ENCODE measurements at places on chromosomes 16 and 17. TPM values are rescaled to one million over a fixed set of nuclear protein-coding genes. Genes with fewer than 3 reads are reported as not detected.

- no peak for DNase-seq
These were observed 538 bp upstream of the RAPGEFL1 start for GRCh38 chr17:40176754-40177110.

FAM20A gene
- 30.3 TPM for polyA plus RNA-seq

DNA sequence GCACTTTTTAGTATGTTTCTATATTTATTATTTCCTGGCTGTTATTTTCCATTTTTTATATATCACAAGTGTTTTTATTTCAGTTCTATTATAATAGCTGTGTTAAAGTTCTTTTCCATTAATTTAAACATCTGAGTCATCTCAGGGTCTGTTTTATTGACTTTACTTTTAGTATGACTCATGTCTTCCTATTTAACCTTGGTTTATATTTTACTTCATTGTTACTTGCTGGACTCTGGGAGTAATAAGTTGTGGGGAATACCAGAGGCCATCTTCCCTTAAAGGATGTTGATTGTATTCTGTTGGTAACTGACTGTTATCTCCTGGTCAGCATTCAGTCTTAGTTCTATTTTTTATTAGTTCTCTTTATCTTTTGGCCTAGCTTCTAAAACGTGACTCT, 1508.2 kb downstream of the CDH11 start:
- DNase-seq: peak; percentile 25

SSTR5 gene
- 0.87 TPM for polyA plus RNA-seq

ERAL1 gene
- 46.6 TPM for polyA plus RNA-seq

KRT20 gene
- 721 TPM for polyA plus RNA-seq

GRCh38 chr16:568401-569258, 1.1 kb upstream of the PIGQ start:
- no peak for DNase-seq

DNA sequence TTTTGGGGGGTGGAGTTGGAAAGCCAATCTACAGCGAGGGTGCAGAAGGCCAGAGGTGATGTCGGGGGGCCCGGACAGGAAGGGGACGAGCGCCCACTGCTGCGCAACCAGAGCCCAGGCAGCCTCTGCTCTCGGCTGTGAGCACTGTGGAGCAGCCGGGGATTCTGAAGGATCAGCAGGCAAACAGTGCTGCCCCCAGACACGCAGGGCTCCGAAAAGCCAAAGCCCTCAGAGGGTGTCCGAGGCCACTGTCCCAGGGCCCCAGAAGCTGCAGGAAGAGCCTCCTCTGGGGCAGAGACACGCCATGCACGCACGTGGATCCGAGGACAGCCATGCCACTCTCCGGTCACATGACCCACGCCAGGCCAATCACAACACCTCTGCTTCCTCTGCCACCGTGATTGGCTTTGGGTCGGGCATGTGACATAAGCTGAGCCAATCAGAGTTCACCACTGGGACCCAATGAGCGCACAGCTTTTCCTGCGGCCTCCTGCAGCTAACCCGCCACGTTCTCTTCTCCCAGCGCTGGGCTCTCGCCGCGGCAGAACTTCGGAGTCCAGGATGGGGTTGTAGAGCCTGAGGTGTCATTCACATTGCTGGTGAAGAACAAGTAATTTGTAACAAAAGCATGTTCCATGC, 40.7 kb downstream of the ACTG1 start:
- peak; percentile 46 for DNase-seq

TBC1D3I gene
- 0.27 TPM for polyA plus RNA-seq

- DNase-seq: no peak
These were observed 4.5 kb upstream of the FOXL1 start for GRCh38 chr16:86573646-86574508.

- DNase-seq: no peak
These were observed 15.6 kb downstream of the RND2 start for GRCh38 chr17:43040655-43041054.

DNA sequence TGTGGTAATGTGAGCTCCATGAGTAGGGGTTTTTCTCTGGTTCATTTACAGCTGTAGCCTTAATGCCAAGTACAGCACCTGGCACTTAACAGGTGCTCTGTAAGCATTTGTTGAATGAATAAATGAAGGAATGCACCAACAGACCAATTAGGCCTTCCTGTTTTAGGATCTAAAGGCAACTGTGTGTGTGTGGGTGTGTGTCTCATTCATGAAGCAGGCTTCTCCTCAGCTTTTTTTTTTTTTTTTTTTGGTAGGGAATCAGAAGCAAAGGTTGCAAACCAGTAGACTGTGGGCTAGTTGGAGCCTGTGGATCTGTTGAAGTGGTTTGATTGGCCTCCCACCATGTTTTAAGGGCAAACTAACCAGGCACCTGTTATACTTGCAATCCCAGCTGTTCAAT, 48.1 kb downstream of the HS3ST2 start:
- DNase-seq: no peak

DNA sequence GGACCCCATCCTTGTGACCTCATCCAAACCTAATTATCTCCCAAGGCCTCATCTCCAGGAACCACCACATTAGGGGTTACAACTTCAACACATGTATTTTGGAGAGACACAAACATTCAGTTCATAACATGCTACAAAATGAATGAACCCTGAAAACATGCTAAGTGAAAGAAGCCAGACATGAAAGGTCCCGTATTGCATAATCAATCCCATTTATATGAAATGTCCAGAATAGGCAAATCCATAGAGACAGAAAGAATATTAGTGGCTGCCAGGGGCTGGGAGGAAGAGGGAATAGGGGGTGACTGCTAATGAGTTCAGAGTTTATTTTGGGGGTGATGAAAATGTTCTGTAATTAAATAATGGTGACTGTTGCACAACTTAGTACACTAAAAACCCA, 3.7 kb upstream of the IL34 start:
- DNase-seq: no peak

- DNase-seq: no peak
These were observed 24.0 kb downstream of the SMARCE1 start for GRCh38 chr17:40623419-40624210.

TVP23A gene
- polyA plus RNA-seq: not detected

DNA sequence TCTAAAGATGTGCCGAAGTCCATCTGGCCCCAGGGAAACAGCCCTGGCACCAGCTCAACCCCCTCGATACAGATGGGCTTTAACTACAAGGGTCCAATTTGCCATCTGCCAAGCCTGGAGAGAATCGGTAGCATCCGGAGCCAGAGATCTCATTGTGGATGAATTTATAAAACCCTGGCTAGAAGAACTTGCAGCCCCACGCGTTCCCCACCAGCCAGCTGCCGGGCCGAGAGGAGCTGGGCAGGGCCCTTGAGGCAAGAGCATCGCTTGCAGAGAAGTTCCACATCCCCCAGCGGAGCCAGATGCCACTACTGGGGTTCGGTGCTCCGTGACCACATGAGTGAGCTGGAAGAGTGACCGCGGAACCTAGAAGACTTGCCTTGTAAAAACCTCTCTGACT, 65.3 kb upstream of the NOL11 start:
- DNase-seq: no peak

DNA sequence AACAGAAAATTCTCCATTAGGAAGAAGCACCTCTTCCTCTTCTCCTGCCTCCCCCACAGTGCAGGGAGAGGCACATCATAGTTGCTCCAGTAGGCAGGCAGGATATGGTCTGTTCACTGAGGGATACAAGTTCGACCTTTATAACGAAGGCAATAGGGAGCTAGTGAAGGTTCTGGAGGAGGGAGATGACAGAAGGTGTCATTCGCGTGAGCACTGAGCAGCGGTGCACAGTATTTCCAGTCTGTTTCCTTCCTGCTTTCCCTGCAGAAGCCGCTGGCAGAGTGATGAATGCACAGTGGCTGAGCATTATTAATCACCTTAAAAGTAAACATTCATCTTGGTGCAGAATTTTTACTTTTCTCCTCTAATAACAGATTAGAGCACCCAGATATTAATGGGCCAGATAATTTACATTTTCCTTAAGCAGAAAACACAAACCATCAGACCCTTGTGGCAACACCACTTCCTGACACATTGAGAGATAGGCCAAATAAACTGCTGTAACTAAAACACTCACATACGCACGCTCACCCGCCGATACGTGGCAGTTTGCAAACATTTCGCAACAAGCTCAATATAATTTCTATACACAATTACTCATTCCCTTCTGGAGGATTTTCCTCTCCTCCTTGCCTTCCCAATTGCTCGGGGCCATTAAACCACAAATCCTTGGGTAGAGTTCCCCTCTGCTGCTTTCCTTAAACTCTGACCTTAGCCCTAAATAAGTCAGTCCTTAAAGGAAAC, 69.5 kb downstream of the AIPL1 start:
- peak; percentile 11 for DNase-seq

GDPD1 gene
- polyA plus RNA-seq: 3.9 TPM

RSL1D1 gene
- 243 TPM for polyA plus RNA-seq

- DNase-seq: no peak
These were observed 8.0 kb downstream of the PSMD11 start for GRCh38 chr17:32452281-32452680.

DNA sequence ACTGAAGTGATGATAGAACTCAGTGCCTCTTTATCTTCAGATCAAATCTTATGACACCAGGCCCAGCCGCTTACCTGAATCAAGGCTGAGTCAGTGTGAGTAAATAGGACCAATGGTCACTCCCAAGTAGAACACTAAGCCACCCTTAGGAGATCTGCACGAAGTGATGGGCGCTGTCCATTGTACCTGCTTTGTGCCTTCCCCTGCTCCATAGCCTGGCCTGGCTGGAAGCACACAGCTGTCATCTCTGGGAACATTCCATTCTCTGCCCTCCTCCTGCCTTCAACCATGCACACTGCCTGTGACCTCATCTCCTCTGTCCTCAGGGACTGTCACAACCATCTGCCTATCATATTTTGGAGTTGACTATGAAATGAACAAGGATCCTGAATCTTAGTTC, 279.5 kb upstream of the ASIC2 start:
- DNase-seq: no peak

SMARCD2 gene
- 95.3 TPM for polyA plus RNA-seq

DNA sequence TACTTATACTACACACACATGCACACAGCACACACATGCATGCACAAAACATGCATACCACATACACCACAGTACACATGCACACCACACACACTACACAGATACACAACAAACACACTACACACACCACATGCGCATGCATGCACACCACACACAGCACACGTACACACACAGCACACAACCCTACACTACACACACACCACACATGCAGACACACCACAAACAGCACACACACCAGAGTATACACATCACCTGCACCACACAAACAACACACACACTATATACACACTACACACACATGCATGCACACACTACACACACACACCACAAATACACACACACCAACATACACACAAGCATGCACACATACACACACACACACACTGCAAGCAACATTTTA, 166.8 kb downstream of the AHSP start:
- no peak for DNase-seq

CAPNS2 gene
- polyA plus RNA-seq: not detected

- DNase-seq: no peak
These were observed 312.2 kb downstream of the TMEM114 start for GRCh38 chr16:8278031-8278580.

DHRS7C gene
- 0.50 TPM for polyA plus RNA-seq

CETP gene
- 0.34 TPM for polyA plus RNA-seq

ITGA3 gene
- 53.5 TPM for polyA plus RNA-seq

DNA sequence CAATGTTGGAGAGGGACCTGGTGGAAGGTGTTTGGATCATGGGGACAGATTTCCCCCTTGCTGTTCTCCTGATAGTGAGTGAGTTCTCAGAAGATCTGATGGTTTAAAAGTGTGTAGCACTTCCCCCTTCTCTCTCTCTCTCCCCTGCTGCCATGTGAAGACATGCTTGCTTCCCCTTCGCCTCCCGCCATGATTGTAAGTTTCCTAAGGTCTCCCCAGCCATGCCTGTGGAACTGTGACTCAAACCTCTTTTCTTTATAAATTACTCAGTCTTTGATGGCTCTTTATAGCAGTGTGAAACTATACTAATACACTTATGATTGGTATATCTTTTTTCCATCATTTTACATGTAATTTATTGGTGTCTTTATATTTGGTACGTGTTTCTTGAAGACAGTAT, 13.4 kb downstream of the ADGRG5 start:
- no peak for DNase-seq

Measured in small intestine (tissue), 16 donors.